Dermis blood vessel endothelial cell (primary cell): ENCODE measurements at places on chromosomes 6 and 20. TPM values are rescaled to one million over a fixed set of nuclear protein-coding genes. Genes with fewer than 3 reads are reported as not detected.

Gene VTA1
- 28.2 and 49.8 TPM in 2 replicates for total RNA-seq

Gene GRIK2
- under 0.01 and 0.34 TPM in 2 replicates for total RNA-seq

Gene TXLNB
- 0.68 and 0.74 TPM in 2 replicates for total RNA-seq

Gene RRP36
- total RNA-seq, result 100 and 147 TPM in 2 replicates

Gene MCHR2
- not detected in 2 replicates for total RNA-seq

Gene PTGIS
- 1.9 and 2.0 TPM in 2 replicates for total RNA-seq

Gene TMX4
- total RNA-seq, result 16.0 and 18.0 TPM in 2 replicates

Gene TRIM10
- not detected in 2 replicates for total RNA-seq

Gene RIPPLY2
- total RNA-seq, result 0.42 TPM in 1 of 2 replicates, not detected in the other

Gene CNR1
- 1.3 TPM in 1 of 2 replicates, not detected in the other for total RNA-seq

DNA sequence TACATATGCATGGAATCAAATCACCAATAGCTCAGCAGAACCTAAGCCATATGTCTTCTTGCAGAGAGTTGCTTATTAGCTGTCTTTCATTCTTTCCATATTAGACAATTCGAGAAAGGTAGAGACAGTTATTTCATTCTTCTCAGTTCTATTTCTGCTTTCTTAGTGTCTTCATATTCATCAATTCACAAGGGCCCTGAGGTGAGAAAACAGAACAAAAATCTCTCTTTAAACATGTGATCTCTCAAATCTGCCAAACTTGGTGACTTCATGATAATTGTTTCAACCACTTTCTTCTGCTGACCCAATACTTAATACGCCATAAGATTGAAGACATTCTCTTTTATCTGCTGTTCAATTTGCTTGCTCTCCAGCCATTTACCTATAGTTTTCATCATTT lies 229.7 kb upstream of the MARCKS start:
- DNase-seq, result no peak

- DNase-seq, result no peak
Measured at GRCh38 chr6:53825532-53826321, 30.9 kb downstream of the LRRC1 start.

GRCh38 chr6:160859822-160860221 lies 131.7 kb upstream of the MAP3K4 start:
- DNase-seq, result no peak

DNA sequence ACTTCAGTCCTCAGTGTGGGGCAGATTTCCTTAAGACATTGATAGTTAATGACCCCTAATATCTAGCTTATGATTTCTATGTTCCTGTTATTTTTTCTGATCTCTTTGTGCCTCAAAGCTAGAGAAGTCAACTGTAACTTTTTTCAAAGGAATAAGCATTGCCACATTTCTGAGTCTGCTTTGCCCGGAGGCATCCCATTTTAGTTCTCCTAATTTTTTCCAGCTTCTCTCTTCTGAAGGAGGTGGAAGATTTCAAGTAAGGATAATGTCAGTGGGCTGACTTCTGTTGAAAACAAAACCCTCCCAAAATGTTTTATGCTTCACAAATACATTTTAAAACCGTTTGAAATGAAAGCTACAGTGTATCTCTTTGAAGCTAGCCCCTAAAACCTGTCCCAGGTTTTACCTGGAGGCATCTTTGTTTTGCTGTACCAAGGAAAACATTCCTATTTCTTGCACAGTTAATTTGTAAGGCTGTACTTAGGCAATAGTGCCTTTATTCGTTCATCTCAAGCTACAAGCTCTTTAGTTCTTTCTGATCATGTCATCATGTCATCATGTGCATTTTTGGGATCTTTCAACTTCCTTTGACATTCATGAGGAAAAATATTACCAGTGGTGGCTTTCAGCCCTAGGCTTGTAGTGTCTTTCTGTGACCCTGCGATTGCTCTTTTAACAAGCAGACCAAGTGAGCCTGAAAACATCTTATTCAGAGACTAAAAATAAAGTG lies 45.7 kb downstream of the TSPYL4 start:
- no peak for DNase-seq

DNA sequence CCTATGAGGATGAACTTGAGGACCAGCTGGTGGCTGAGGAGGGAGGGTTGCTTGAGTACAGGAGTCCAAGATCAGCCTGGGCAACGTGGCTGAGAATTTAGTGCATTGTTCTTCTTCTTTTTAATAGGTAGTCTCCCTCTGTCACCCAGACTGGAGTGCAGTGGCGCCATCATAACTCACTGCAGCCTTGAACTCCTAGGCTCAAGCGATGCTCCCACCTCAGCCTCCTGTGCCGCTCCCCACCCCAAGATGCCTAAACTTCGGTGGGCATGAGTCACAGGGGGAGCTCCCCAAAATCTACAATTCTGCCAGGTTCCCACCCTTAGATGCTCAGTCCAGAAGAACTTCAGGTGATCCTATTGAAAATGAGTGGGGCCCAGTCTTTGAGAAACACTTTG lies 21.4 kb downstream of the FAM50B start:
- no peak for DNase-seq

- no peak for DNase-seq
Measured at GRCh38 chr20:55116598-55116997, 641.2 kb downstream of the DOK5 start.

DNA sequence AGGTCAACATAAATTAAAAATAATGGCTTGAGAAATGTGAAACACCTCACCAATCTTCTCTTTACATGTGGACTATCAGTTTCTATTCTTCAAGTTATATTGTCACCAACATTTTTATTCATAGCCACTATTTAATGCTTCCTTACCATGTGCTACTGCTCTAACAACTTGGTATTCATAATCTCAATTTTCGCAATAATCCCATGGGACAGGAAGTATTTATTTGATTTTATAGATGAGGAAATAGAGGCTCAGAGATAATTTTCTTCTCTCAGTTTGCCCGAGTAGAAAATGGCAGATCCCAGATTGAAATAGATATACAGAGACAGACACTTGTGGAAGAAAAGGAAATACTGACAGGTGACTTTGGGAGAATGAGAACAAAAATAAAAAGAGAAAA lies 66.6 kb downstream of the FAM83B start:
- DNase-seq, result no peak

DNA sequence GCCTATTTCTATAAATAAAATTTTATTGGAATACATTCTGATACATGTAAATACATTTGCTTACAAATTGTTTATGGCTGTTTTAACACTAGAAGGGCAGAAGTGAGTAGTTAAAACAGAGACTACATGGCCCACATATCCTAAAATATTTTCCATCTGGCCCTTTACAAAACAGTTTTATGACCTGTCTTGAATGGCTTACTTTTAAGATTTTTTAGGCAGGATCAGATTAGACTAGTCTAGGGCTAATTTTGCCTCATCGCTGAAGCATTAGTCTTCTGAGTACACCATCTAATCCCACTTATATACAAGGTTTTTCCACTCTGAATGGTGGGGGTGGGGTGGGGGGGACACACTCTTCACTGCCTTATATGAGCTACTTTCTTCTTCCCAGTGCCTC lies 27.1 kb downstream of the PLAGL1 start:
- DNase-seq, result no peak

DNA sequence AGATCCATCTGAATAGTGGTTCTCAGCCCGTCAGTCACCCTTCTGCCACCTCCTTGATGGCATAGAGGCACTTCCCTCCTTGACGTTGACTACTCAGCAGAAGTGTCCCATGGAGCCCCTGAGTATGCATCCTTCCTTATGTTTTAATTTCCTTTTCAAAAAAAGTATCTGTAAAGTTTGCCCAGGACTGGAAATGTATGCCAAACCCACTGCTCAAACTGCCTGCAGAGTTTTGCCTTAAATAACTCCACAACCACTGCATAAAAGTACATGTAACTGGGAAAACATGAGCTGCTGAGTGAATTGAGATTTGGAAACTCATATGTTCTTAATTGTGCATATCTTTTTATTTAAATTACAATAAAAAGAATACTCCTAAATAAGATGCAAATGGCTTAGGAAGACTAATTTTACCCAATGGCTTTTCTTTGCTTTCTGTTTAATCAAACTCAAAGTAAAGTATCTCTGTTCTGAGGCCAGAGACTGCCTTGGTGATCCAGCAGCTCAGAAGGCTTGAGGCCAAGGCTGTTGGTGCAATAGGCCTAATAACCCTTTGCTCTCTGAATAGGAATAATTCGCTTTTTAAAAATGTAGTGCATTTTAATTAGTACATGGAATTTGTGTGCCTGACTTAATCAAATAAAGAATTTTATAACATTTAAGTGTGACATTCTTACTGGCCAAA lies 90.4 kb downstream of the FNDC1 start:
- DNase-seq, result no peak

GRCh38 chr6:83905648-83906047 lies 46.2 kb downstream of the CYB5R4 start:
- no peak for DNase-seq

- no peak for DNase-seq
Measured at GRCh38 chr6:3221578-3221977, 5.9 kb downstream of the TUBB2B start.

- DNase-seq, result no peak
Measured at GRCh38 chr6:118680452-118681095, 29.2 kb upstream of the CEP85L start.

DNA sequence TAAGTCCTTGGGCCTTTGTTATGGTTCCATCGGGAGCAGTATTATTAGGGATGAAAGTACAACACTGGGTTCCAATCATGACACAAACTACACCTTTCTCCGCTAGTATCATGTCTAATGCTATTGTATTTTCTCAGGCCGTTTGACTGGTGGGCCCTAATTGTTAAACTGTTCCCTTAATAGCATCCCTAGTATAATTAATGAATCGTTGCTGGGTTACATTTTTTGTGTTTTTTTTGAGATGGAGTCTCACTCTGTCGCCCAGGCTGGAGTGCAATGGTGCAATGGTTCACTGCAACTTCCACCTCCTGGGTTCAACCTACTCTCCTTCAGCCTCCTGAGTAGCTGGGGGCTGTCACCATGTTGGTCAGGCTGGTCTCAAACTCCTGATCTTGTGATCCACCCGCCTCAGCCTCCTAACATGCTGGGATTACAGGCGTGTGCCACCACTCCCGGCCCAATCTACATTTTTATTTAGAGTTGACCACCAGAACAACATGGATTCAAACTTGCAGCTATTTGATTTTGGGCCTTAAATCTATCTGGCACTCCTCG lies 4.1 kb upstream of the ZNFX1 start:
- DNase-seq, result no peak

- DNase-seq, result no peak
Measured at GRCh38 chr6:37861452-37861851, 41.9 kb downstream of the ZFAND3 start.

GRCh38 chr6:47375426-47375825 lies 65.7 kb upstream of the TNFRSF21 start:
- no peak for DNase-seq

DNA sequence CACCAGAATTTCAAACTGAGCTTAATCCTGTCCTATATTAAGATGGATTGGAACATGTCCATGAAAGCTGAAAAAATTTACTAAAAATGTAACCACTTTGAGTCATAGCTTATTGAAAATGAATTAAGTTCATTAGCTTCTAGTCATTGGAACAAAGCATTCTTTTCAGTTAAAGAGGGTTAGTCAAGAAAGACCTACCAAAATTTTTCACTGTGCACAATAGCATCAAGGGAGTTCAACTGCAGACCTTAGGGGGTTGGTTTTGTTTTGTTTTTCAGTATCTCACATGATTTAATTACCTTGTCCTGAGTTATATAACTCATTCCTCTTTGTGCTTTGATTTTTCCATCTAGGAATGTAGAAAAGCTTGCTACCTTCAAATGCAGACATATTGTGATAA lies 2.8 kb downstream of the SLC2A12 start:
- DNase-seq, result no peak

DNA sequence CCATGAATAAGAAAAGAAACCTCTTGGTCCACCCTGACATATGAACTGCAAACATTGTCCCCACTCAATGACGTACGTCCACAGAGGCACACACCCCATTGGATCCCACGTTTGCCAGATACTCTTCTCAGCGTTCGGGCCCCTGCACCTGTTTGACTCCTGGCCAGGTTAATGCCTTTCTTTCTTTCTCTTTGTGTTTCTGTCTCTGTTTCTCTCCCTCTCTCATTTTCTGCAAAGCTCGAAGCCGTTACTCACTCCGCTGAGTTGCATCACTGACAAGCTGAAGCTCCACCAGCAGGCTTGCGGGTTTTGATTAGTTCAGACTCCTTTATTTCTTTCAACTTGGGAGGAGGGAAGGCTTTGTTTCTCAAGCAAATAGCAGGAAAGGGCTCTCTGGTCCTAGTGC lies 135.5 kb upstream of the SUPT3H start:
- DNase-seq, result no peak

- DNase-seq, result no peak
Measured at GRCh38 chr6:76162811-76163210, 90.3 kb upstream of the IMPG1 start.

- no peak for DNase-seq
Measured at GRCh38 chr6:44009425-44010321, 117.6 kb downstream of the MRPL14 start.

DNA sequence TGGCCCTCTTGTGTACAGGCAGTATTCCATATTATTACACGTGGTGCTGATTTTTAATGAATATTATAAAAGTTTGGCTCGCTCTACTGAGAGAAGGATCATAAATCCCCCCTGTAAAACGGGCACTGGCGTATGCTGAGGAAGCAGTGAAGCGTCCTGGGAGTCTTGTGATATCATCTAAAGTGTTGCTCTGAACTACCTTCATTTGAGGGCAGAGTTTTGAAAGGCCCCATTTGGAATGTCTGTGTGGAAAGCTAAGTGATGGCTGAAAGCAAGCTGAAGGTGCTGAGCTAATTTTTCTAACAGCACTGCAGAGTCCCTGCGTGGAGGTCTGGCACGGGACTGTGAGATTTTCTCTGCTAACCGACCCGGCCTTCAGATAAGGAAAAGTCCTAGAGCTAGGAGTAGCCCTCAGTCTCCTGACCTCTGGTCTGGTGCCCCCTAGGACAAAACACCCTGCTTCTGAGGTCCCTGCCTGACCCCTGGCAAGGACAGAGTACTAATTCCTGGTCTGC lies 1.3 kb upstream of the BACH2 start:
- DNase-seq, result no peak

DNA sequence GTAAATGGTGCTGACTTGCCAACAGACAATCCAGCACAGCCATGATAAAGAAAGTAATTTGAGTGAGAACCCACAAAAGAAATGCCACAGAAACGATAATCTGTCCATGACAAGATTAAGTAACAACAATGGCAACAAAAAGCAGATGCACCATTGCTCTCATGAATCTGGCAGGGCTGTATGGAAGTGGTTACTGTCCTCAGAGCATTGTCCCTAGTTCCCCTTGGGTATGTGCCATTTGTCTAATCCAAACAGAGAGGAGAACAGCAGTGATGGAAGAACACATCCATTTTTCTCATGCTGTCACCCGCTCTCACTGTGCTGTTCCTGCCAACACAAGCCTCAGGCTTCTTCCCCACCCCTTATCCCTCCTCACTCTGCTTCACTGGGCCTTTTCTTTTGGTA lies 65.8 kb downstream of the REV3L start:
- no peak for DNase-seq

- DNase-seq, result no peak
Measured at GRCh38 chr6:16007146-16007545, 121.7 kb upstream of the MYLIP start.

DNA sequence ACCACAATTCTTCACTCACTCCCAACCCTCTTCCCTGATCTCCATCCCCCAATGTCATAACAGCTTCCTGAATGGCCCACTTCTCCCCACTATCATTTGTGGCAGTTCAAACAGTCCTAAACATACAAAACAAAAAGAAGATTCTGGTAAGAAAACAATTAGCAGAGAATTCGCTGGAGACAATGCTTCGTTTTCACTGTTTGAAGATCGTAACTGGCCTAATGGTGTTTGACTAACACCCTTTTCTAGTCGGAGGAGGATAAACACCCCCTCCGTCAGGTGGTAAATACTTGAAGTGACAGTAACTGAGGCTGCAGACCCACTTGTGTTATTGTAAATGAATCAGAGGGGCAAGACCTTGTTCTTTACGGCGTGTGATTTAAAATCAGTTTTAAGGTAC lies 3.8 kb downstream of the EYA2 start:
- DNase-seq, result no peak

- DNase-seq, result no peak
Measured at GRCh38 chr6:168042426-168043192, 36.4 kb downstream of the FRMD1 start.
